ENCODE measurements at places on chromosomes 1 and 21.

- no peak for DNase-seq
These were observed 46.0 kb upstream of the MACF1 start for GRCh38 chr1:39158327-39159086.

DNA sequence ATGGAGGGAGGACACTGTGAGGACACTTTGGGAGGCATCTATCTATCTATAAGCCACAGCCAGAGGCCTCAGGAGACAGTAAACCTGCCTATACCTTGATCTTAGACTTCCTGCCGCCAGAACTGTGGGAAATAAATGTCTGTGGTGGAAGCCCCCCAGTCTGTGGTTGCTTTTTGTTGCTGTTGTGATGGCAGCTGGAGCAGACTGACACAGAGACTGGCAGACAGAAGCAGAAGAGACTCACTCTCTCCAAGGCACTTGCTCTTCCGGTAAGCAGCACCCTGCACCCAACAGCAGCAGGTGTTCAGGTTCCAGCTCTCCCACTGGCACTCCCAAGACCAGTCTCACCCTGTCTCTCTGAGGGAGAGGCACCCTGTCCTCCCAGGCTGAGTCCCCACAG, 297.6 kb downstream of the TTLL7 start:
- DNase-seq, result no peak

DNA sequence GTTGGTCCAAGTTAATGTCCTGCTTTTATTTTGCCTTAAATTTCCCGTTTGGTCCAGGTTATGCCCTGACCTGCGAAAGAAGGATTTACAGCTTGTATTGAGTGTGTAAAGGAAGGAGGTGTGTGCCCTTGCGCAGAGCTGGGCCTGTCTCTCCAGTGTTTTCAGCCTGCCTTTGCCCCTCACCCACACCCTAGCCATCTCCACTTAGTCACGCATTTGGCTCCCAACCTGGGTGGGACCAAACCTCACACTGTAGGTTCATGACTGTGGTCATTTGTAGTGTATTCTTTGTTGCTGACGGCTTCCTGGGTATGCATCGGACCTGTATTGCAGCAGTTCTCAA, 572 bp upstream of the SRSF10 start:
- DNase-seq, result no peak

DNA sequence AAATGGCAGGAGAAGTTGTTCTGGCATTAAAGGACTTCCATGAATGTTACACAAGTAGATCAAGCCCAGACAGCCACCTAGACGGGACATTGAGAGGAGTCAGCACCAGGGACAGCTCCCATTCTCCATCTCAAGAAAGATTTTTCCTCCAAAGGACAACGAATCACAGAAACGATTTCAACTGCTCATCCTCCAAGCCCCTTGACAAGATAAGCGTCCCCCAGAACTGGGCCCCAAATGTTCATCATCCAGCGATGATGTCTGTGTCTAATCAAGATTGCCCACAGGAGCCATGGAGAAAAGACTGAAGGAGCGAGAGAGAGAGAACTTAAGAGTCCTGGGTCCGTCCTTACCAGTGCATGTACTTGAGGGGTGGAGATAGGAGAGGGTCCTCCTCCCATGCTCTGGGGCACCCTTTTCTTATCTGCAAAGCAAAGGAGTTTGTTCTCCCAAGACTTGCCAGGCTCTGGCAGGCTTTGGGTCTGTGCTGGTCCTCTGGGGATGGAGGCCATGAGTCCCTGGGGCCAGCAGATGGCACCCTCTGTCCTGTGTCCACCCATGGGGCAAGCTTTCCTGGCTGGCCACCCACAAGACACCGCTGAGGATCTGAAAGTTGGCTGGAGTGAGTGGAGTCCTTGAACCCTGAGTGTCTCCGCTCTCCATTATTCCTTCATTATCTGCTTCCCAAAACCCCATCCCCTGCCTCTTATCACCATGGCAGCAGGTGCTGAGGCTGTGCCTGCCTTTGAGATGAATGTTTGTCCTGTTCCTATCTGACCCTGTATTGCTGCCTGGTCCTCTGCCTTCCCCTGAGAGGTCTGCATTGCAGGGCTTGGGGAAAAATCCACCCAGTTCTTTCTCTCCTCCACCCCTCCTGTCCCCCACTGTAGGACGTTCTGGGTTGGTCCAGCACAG, 164.6 kb downstream of the ACTL8 start:
- peak; percentile 67 for DNase-seq

DNA sequence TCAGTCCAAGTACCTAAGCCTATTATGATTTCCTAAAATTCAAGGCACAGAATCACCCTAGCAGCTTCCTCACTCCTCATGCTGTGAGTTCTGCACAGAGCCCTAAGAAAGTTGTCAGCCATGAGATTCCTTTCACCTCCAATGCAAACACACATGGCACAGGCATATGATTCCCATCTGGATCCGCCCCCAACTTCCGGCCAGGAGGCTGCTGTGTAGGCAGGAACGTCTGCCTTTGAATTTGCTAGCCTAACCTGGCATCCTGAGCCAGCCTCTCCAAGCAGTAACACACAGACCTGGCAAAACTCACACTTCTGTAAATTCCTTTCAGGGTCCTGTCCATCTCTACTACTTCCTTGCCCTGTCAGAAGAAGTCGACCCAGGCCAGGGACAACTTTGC, 521.1 kb upstream of the BEND5 start:
- peak; percentile 87 for DNase-seq

DNA sequence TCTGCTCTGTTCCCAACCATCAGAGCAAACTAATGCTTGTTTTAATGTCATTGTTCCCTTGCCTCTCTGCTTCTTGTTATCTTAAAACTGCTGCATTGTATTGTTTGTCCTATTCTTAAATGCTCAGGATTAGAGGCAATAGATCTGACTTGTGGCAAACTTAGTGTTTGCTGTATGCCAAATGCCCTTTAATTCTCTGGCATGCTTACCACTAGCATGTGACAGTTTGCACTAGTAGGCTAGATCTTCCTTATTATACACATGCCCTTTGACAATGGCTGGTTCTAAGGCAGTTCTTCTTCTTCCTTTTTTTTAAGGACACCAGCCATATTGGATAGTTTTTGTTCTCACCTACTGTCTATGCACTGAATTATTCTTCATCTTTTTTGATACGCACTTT, 30.1 kb downstream of the PALMD start:
- no peak for DNase-seq

GRCh38 chr1:193629875-193630274, 443.5 kb upstream of the B3GALT2 start:
- no peak for DNase-seq

- DNase-seq, result no peak
These were observed 107.3 kb upstream of the HNRNPU start for GRCh38 chr1:244971552-244972216.

GRCh38 chr1:114231301-114231700, 77.6 kb upstream of the SYT6 start:
- DNase-seq, result no peak

DNA sequence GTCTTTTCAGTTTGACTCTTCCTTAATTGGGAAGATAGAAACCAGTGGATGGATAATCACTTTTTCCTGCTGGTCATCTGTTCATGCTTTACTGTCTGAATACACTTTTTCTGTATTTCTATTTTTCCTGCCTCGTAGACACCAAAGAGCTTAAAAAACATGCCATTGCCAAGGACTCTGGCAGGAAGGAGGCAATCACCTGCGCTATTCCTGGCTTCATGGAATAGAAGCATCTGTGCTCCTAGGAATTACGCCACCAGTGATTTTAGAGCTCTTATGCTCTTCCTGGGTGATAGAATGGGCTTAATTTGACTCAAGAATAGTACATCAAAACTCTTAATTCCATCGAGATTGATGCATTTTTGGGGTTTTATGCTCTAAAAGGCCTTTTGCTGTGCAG, 15.7 kb downstream of the OR2B11 start:
- DNase-seq, result no peak

DNA sequence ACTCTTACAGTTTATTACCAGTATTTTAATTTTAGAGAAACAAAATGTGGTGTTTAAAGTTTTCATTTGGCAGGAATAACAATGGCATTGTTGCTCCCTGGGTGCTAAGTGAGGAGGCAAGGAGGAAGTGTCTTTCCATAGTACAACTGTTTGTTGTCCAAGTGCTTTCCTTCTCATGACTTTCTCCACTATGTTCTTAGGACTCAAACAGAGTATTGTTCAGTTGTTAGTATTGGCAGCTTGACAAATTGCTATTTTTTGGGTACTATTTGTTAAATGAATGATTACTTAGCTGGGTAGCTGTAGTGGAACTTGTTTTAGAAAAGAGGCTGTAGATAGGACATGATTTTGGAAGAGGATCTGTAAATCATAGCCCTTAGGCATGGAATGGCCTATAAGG, 7.5 kb downstream of the OTUD3 start:
- no peak for DNase-seq

Data from mesenteric fat pad (tissue), 1 donor.